Choroid plexus epithelial cell (primary cell): ENCODE measurements at places on chromosomes 1 and 21.

GRCh38 chr1:61247881-61248752 is 165.8 kb downstream of the NFIA start:
- peak; percentile 23 for DNase-seq

- DNase-seq: no peak
These were observed 59.5 kb upstream of the SLC2A1 start for GRCh38 chr1:43018121-43018520.

GRCh38 chr1:98903726-98904125 is 100.9 kb downstream of the PLPPR5 start:
- DNase-seq: peak; percentile 68

DNA sequence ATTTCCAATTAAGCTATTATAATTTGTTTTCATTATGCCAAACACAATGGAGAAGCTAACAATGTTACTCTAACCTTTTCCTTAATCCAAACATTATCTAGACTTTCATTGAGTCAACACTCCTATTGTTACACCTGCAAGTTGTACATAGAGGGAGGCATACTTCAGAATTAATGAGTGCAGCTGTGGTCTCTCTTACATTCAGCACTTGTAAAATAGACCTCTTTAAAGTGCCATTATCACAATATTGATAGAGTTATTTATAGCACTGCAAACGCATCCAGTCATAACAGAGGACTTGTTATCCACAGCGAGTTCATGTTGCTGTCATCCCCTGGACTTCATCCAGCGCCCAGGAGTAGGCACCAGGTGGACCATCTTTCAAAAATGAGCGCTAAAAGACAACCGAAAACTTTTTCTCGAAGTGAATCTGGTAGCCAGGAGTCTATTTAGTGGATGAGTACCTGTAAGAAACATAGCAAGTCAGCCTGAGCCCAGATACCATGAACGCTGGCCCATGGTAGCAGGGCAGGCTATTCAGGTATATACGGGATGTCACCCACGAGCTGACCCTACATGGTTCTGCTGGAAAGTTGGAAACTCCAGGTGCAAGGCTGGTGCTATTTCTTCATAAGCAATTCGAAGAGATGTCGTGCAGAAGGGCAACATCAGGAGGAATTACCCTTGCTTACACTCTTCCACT is 70.6 kb upstream of the NFIA start:
- no peak for DNase-seq

GRCh38 chr1:161260376-161261260 is 2.1 kb downstream of the PCP4L1 start:
- no peak for DNase-seq

DNA sequence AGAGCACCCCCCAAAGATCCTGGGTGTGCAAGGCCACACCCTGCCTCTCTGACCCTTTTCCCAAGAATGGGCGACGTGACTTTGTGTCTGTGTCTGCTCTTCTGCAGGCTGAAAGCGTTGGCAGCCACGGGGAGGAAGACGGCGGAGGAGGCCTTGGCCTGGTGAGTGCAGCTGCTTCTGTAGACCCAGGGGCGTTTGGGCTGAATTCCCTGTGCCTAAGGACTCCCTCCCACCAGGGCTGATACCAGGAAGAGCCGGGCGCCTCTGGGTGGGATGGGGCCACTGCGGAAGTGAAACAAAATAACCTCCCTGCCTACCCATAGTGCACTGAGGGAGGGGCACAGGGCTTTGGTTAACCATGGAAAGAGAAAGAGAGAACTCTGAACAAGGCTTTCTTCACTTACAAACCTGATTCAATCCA is 2.5 kb downstream of the UBASH3A start:
- no peak for DNase-seq

GRCh38 chr1:36389999-36390398 is 4.3 kb upstream of the STK40 start:
- DNase-seq: no peak

GRCh38 chr1:234564035-234565029 is 45.6 kb downstream of the IRF2BP2 start:
- DNase-seq: peak; percentile 87

DNA sequence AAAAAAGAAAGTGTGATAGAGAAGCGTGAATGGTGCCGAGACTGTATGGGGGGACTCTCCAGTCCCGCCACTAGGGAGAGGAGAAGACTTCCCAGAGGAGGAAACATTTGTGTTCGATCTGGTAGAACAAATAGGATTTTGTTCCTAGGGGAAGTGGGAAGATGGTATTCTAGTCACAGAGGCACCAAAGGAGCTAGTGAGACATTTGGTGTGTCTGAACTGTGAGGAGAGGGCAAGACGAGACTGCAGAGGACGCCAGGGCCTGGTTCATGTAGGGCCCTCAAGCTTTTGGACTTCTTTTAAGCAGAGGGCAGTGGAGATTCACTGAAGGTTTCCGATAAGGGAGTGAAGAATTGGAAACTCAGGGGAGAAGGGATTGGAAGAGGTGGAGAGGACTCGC is 2.9 kb downstream of the BTBD19 start:
- DNase-seq: no peak

GRCh38 chr1:173042806-173043205 is 7.9 kb downstream of the TNFSF18 start:
- DNase-seq: peak; percentile 63

DNA sequence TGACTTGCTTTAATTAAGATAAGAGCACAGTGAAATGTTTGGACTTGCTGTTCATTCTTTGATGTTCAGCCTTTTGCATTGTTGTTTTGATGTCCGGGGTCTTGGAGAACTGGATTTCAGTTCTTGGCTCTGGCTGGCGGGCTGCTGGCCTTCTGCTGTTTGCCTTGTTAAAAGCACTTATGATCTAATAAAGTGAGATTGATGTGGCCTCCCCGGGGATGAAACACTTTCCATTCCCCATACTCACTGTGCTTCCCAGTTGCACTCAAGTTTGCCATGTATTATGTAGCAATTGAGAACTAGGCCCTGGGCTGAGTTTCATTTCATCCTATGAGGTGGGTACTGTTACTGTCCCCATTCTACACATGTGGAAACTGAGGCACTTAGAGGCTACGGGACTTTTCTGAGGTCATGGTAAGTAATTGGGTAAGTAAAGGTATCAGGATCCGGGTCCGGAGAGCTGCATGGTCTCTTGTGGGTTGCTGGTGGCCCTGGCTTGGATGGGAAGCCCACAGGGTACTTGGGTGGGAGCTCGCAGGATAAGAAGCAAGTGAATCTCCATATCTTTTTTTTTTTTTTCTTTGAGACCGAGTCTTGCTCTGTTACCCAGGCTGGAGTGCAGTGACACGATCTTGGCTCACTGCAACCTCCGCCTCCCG is 127.7 kb upstream of the ZBTB40 start:
- no peak for DNase-seq

- no peak for DNase-seq
These were observed 166.8 kb upstream of the HMCN1 start for GRCh38 chr1:185567440-185567839.

DNA sequence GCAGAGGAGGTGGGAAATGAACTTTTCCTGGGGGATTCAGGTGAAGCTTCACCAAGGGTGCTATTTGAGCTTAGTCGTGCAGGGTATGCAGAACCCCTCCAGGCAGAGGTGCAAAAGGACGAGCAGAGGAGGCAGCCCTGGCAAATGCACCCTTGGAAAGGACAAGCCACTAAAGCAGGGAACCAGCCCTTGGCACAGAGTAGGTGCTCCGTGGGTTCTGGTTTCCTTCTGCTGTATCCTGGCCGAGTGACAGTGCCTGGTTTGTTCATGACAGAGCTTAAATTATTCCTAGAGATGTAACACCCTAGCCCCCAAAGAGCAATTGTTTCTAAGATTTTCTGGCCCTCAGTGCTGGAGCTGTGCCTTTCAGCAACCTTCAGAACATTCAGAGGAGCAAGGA is 73.4 kb upstream of the SYT6 start:
- DNase-seq: no peak

GRCh38 chr1:116827607-116828105 is 73.4 kb downstream of the CD2 start:
- no peak for DNase-seq

DNA sequence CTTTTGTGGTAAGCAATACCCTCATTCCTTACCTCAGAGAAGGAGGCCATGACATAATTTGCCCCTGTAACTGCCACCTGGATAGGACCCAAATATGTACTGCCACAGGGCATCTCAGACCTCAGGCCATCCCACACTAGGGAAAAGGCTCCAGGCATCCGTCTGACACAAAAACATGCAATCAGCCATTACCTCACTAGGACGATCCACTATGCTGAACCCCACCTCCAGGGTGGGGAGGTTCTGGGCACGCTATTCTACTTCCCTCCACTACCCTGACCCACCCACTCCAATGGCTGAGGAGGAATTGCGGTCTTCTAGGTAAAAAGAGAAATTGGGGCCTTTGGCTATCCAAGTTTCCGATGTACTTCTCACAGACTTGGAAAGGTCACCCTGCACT is 53.6 kb downstream of the ERI3 start:
- no peak for DNase-seq

DNA sequence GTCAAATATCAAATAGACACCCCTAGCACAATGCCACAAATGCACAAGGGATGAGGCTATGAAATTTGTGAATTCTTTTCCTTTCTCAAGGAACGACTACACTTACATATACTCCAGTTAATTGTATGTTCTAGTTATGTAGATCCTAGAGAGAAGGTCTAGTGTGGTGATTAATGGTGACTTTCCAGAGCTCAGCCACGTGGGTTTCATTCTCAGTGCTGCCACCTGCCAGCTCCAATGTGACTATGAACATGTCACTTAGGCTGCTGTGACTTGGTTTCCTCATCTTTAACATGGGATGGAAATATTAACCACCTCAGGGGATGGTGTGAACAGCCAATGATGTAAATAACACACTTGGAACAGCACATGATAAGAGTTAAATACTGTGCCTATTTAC is 138.3 kb downstream of the APP start:
- DNase-seq: peak; percentile 18

DNA sequence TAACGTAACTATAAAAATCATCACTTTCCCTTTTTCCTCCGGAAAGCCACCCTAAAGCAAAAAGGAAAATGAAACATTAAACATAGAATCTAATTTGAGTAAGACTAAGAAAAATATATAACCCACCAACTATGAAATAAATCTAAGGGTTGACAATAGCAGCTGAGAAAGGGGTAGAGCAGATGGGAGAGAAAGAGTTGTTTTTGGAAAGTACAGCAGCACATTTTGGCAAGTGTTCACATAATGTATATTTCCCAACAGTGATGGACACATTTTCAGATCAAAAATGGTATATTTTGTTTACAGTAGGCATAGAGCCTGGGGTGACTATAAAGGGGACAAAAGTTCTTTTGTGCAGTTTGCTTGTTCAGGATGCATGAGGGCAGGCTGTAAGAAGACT is 1287.4 kb upstream of the B3GALT2 start:
- no peak for DNase-seq

DNA sequence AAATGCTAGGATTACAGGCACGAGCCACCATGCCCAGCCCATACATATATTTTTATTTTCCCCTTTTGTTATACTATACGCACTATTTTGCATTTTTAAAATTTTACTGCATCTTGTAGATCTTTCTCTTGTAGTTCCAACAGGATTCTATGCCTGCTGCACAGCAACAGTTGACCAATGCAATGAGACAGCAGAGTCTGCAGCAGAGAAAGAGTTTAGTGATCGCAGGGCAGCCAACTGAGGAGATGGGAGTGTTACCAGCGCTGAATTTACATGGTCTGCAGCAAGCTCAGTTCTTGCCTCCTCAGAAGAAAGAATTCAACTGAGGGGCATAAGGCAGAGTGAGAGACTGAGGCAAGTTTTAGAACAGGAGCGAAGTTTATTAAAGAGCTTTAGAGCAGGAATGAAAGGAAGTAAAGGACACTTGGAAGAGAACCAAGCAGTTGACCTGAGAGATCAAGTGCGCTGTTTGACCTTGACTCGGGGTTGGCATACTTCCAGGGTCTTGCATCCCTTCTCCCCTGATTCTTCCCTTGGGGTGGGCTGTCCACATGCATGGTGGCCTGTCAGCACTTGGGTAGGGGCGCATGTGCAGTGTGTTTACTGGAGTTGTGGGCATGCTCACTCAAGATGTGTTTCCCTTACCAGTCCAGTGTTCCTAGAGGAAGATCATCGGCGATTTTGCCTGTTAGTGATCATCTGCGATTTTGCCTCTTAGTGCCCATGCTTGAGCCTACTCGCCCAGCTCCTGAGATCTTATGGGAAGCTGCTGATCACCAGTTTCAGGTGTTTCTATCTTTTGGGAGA is 4.1 kb upstream of the MTOR start:
- no peak for DNase-seq

- no peak for DNase-seq
These were observed 42.9 kb downstream of the MPZL1 start for GRCh38 chr1:167764458-167765330.

- DNase-seq: no peak
These were observed 11.9 kb downstream of the XKR8 start for GRCh38 chr1:27971674-27972073.

DNA sequence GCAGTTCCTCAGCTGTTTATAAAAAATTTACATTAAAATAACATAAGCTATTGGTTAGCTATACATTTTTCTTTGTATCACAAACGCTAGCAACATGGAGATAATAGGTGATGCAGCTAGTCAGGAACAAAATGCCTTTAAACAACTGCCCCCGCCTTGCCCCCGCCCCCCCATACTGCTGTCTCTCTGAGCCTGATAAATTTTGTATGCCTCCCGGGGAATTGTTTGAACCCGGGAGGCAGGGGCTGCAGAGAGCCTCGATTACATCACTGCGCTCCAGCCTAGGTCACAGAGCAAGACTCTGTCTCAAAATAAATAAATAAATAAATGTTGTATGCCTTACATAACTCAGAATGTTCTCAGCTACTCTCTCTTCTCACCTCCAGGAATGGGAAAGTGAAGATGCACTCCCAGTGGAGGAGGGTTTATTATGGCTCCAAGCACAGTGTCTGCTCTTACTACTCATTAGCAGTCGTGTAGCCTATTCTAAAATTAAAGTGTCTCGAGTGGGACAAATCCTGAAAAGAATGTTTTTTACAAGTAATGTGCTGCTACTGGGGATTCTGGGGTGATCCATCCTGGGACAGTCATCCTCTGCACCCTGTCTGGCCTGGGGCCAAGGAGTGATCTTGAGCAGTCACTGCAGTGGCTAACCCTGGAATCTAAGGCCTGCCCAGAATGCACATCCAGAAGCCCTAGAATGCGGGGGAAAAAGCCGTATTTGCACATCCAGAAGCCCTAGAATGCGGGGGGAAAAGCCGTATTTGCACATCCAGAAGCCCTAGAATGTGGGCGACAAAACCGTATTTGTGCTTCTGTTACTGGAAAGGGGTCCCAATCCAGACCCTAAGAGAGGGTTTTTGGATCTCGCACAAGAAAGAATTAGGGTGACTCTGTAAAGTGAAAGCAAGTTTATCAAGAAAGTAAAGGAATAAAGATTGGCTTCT is 39.4 kb upstream of the ZNF496 start:
- no peak for DNase-seq

GRCh38 chr1:43545695-43546387 is 15.2 kb downstream of the PTPRF start:
- DNase-seq: peak; percentile 34

DNA sequence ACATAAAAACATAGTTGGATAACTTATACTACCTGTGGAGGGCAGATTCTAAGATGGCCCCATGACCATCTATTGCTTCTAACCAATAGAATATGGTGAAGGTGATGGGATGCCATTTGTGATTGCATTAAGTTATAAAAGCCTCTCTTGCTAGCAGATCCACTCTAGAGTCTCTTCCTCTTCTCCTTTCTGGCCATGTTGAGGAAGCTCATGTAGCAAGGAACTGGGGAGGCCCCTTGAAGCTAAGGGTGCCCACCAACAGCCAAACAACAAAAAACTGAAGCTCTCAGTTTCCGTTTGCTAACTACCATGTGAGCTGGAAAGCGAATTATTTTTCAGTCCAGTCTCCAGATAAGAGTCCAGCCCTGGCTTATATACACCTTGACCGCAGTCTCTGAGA is 16.0 kb upstream of the AGO1 start:
- DNase-seq: no peak

GRCh38 chr21:45451771-45452182 is 46.8 kb downstream of the COL18A1 start:
- DNase-seq: no peak
